ENCODE measurements at places on chromosomes 2 and 18.

DNA sequence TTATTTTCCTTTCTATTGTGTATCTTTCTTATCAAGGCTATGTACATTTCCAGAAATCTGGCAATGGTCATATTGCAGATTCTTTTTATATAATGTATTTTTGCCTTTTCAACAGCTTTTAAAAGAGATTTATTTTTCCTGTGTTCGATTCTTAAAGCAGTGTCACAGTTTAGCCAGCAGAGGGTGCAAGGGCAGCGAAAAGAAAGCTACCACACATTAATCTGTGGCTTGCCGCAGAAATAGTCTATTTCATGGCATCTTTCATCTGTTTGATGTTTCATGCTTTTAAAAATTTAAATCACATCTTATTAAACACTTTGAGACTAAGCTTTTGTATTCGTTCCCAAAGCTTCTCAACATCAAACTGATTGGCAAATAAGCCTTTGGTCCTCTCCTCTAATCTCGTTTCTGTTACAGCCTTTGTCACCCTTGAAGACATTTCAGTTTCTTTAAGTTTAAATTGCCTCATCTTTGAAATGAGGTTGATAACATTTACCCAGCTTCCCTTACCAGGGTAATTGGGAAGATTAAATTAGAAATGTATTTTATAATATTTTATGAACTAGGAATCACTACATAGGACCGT is 73.3 kb downstream of the PIK3C3 start:
- peak; percentile 41 for DNase-seq

GRCh38 chr18:37783771-37784170 is 218.2 kb upstream of the CELF4 start:
- no peak for DNase-seq

- peak; percentile 23 for DNase-seq
These were observed 157.4 kb downstream of the DTNA start for GRCh38 chr18:34867520-34867919.

GRCh38 chr18:55419947-55420664 is 167.9 kb downstream of the TCF4 start:
- DNase-seq = no peak

DNA sequence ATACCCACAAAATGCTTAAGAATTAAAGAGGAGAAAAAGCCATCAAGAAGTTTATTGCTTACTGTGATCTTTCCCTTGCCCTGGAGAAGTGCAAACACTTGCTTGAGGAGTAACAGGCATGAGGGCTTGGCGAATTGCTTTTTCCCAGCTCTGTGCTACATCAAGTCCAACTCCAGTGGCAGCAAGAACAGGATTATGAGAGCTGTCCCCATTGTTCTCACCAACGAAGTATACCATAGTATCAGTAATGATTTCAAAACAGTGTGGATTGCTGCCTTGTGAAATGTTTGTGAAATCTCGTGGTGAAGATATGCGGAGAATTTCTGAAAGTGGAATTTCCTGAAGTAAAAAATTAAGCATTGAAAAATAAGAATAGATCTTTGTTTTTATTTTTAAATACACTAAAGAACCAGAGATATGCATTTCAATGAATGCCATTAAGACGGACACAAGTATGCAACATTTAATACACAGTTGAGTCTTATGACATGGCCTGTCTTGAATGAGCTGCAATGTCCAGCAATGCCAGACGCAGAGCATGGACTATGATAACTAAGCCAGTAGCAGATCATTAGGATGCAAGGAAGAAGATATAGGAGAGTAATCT is 43.0 kb downstream of the NDUFAF7 start:
- no peak for DNase-seq

DNA sequence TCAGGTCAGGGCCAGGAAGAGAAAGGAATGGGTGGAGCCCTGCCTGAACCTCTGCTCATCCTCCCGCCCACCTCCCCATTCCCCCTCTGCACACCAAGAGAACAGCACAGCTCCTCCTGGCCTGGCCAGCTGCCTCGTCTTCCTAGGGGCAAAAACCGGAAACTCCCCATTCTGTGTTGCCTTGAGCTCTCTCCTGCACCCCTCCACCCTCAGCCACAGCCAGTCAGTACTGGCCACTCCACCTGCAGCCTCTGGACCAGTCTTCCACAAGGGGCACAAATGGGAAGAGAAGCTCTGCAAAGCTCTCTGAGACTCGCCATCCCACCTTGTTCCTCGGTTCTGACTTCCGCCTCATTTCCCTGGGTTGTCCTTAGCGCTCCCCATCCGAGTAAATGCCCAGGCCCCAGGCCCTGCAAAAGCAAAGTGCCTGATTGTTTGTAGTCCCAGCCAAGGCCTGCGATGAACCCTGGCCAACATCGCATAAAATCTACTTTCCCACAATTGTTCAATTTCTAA is 39.3 kb upstream of the SLC35G4 start:
- no peak for DNase-seq

DNA sequence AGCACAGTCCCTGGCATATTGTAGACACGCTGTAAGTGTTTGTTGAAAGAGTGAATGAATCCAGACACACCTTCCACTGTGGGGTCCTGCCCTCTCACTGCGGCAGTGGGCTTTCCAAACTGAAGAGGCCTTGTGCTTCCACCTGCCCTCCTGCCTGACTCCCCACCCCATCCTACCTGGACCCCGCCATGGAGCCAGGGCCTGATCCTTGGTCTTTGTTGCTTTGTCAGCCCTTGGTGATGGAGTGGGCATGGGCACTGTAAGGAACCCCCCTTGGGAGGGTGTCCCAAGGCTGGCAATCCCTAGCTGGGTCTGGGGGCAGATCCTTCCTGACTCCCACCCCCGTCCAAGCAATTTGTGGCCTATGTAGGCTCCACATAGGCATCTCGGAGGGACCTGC is 33.1 kb downstream of the KLHL29 start:
- no peak for DNase-seq

- DNase-seq = no peak
These were observed 19.2 kb downstream of the ASAP2 start for GRCh38 chr2:9225806-9226205.

DNA sequence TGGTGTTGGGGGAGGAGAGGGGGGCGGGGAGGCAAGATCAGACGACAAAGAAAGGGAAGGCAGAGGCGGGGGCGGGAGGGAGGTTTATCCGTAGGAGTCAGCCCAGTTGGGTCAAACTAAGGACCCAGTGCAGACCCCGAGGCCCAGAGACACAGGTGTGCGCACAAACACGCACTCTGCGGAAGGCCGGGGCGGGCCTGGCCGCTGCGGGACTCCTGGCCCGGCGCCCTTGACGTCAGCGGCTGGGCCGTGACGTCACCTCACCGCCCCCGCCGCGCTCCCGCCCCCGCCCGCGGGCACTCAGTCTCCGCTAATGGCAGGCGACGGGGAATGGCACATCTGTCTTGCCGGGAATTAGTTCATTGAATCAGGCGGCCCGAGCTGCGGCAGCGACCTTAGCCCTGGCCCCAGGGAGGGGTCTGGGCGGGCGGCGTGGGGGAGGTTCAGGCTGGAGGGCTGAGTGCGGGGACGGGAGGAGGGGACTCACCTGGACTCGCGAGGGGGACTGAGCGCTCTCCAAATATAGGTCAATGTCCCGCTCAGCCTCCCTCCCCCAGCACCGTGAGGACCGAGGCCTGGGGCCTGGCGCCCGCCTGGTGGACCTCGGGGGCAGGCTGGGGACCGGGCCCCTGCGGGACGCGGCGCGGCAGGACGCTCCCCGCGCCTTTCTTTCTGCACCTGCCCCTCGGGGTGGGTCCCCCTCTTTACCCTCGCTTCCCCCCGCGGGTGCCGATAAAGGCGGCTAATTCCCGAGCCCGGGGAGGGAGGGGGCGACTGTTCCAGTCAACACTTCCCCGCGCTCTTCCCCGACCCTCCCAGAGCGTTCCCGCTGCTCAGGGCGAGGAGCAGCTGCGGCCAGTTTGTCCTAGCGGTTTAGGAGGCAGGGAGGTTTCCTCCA is 15.5 kb upstream of the ECEL1 start:
- no peak for DNase-seq

DNA sequence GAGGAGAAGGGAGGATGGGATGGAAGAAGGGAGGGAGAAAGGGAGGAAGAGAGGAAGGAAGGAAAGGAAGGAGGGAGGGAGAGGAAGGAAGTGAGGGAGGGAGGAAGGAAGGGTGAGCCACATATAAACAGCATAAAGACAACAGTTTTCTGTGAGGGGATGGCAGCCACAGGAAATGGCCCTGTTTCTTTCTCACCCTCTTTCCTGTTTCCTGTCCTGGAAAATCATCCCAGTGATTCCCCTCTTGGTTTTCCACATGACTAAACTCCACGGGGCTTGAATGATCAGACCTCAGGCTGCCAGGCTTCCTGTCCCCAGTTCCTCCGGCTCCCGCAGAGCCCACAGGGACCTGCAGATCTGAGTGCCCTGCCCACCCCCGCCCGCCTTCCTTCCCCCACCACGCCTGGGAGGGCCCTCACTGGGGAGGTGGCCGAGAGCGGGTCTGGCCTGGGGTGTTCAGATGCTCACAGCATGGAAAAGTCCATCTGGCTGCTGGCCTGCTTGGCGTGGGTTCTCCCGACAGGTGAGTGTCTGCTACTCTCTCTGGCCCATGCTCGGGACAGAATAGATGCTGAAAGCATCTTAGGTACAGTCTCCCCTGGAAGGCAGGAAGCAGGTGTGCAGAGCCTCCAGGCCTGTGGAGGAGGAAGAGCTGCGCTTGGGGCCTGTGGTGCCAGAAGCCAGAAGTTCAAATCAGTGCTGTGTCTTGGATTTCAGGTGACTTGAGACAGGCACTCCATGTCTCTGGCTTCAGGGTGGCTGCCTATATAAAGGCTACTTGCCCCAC is at the start of gene SIGLEC15:
TSS of gene SIGLEC15 (plus strand) at position 418 of the 787 bp plus-strand sequence. CDS start at position 472, 54 bp downstream.
- DNase-seq = no peak

DNA sequence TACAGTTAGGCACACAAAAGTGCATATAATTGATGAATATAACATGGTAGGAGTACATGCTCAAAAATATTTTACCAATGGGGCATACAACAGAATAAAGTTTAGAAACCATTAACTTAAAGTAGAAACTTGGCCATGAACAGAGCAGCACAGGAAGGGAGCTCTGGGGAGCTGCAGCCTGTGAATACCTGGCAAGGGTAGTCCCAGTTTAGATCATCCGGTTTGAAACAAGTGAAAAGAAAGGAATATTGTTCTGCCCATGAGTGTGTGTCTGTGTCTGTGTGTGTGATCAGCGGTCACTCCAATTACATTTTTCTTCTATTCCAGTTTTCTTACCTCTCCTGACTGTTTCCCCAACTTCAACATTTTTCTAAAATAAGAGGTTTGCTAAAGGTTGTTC is 233.0 kb downstream of the ALK start:
- no peak for DNase-seq

GRCh38 chr2:41936771-41937463 is 110.9 kb upstream of the PKDCC start:
- no peak for DNase-seq

DNA sequence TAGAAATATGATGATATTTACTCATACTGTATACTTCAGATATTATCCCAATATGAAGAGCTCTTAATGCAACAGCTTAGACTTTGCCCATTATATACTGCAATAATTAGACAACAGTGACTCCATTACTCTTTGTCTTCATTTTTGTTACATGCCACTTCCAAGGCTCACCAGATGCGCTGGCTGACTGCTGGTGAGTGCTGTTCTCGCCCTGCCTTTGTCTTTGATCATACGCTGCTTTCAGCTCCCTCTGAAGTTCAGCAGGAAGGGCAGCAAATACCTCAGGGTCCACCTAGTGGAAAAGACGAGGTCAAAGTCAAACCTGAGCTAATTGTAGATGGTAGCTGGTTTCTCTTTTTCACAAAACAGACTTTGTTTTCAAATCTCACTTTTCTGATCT is 66.3 kb downstream of the EIF5B start:
- no peak for DNase-seq

GRCh38 chr2:221802089-221802488 is 230.0 kb upstream of the EPHA4 start:
- no peak for DNase-seq

GRCh38 chr2:238345297-238345968 is 25.1 kb downstream of the TRAF3IP1 start:
- no peak for DNase-seq

DNA sequence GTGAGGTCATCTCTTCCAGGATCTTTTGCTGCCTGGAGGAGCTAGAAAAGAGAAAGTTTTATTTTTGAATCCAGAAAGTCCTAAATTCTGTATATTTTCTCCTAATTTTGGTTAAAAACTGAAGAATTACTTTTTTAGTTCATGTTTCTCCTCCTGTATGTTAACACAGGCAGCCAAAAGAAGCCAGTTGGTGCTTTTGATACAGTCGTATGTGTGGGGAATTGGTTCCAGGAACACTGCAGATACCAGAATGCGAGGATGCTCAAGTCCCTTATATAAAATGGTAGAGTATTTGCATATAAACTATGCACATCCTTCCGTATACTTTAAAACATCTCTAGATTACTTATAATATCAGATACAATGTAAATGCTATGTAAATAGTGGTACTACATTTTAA is 22.6 kb upstream of the ADAM23 start:
- DNase-seq = no peak

DNA sequence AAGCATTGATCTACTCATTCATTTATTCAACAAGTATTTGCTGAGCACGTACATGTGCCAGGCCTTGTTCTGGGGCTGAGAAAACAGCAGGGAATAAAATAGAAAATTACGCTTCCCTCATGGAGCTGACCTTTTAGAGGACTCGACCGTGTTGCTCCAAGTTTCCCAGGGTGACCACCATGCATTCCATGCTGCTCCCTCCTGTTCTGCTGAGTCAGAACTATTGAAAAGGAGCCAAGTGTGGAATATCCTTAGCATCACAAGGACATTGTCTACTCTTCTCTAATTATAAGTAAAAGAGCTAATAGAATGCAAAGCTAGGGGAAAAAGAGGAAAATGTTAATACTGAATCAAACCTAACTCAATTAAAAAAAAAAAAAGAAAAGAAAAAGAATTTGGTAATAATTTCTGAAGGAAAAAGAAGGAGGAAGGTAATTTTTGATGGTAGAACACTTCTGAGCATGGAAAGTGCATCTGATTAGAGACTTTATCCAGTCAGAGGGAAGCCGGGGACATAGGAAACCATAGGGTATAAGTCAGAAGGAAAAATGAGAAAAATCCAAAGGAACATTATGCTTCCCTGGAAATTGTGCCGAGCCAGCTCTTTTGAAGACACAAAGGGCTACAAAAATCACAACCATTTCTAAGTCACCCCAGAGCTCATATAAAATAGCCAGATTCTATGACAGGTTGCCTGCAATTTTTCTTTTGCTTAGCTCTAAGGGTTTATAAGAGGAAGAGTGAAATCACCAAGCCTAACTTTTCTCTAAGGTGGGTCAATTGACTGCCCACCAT is 339.4 kb downstream of the RND3 start:
- DNase-seq = no peak
